ENCODE measurements at places on chromosomes 3 and 15.

- no peak for ATAC-seq
Measured at GRCh38 chr3:186932281-186933181, 2.2 kb downstream of the ST6GAL1 start.

DNA sequence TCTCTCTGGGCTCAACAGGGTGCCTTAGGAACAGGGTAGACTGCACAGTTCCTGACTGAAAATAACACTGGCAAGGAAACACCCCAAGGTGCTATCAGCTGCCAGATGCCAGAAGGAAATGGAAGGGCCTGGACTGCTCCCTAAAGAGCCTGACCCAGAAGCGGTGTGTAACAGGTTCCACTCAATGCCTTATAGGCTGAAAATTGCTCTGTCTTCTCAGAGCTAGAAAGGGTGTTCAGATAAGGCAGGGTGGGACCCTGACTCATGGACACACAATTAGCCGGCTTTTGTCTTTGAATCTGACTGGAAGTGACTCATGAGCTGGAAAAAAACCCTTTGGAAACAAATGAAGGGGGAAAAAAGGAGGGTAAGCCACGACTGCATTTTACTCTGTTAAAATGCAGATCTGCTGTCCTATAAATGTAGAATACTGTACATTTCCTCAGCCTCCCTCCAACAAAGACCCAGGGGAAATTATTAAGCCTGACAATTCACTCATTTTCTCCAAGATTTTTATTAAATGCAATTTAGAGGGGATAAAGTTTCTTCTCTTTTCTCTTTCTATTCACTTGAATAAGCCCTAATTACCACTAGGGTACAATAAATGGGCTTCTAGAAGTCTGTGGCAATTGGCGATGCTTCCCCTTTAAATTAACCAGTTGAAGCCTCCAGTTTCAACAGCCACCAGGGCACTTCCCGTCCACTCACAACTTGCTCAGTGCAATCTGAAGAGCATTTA is 160.2 kb upstream of the TBL1XR1 start:
- ATAC-seq: peak; percentile 21

DNA sequence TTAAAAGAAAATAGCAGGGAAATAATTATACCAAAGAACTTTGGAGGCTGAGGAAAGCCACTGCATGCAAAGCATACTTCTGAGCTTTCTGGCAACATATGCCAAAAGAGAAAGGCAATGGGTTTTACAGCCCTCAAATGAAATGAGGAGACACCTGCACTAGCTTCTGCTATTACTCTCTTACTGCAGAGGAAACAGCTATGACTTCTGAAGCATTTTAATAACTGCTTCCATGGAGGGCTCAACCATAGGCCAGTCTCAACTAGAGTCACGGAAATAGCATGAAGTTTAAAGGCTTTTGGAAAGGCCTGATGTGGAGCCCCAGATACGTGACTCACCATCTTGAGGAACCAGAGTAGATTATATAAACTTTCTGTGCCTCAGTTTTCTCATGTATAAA is 114.8 kb downstream of the OXNAD1 start:
- ATAC-seq: peak; percentile 38

- ATAC-seq: no peak
Measured at GRCh38 chr3:141087778-141088130, 36.6 kb downstream of the SPSB4 start.

- ATAC-seq: peak; percentile 26
Measured at GRCh38 chr3:41960826-41961750, 815 bp downstream of the ULK4 start.

DNA sequence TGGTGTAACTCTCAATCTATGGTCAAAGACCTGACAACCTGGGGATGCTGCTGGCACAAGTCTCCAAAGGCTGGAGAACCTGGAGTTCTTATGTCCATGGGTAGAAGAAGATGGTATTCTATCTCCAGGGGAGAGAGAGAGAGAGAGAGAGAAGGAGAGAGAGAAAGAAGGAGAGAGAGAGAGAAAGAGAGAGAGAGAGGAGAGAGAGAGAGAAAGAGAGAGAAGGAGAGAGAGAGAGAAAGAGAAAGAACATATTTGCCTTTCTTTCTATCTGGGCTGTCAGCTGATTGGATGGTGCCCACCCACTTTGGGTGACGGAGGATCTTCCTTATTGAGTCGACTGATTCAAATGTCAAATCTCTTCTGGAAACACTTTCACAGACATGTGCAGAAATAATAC is 84.6 kb downstream of the PPM1L start:
- no peak for ATAC-seq
